ENCODE measurements at places on chromosomes 6 and 20.

DNA sequence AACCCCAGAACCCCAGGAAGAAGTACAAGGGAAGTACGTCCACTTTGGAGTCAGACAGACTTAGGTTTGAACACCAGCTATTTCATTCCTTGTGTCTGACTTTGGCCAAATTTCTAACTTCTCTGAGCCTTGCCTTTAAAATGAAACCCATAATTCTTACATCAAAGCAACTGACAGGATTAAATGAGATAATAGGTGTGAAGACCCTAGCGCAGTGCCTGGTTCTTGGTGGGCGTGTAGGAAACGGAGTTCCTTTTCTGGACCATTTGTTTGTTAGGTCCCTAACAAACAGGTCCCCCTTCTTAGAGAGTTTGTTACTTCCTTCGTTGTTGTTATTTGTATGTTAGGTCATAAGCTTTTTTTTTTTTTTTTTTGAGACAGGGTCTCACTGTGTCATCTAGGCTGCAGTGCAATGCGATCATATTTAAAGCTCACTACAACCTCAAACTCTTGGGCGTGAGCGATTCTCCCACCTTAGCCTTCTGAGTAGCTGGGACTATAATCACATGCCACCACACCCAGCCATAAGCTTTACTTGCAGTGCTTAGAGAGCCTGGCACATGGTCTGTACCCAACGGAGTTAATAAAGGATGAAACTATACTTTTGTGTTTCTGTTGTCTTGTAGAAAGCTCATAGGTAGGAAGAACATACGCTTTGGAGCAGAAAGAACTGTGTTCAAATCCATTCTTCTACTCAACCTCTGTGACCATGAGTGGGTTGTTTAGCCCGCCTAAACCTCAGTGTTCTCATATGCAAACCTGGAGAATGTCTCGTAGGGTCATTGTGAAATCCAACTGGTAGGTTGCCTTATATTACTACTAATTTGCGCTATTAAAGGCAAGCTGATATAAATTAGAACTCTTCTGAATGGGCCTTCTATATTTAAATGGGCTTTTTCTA is 21.8 kb upstream of the MROH8 start:
- DNase-seq = no peak

GRCh38 chr20:20896606-20897005 is 184.2 kb upstream of the RALGAPA2 start:
- DNase-seq = no peak

GRCh38 chr20:30811885-30812671 is 445.4 kb upstream of the DEFB115 start:
- no peak for DNase-seq

- no peak for DNase-seq
Observed at GRCh38 chr6:89350281-89350966, 2.1 kb downstream of the UBE2J1 start.

GRCh38 chr6:125314009-125314581 is 12.3 kb upstream of the HDDC2 start:
- peak; percentile 41 for DNase-seq

DNA sequence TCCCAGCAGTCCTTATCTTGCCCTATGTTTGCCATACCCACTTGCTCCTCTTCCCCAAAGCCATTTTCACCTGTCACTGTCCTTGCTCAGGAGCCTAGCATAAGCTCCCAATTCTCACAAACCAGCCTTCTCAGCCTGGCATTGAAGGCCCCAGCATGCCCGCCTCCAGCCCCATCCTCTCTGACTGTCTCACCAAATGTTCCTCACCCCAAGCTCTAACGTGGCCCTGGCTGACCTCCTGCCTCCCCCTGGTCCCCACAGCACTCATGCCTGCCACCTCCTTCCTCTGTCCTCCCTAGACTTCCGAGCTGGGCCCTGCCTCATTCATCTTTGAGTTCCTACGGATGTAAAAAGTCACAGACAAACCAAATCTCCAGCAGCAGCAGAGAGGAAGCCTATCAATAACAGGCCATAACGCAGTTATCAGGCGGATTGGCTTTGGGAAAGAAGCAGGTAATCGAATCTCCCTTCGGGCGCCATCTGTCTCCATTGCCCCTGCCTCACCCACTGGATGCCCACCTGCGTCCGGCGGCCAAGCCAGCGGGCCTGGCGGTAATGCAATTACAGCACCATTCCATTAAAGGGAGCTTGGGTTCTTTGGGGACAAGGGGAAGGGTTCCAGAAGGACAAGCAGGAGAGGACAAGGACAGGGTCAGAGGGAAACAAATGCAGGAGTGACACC is 104.4 kb downstream of the MRPL14 start:
- DNase-seq = no peak

- DNase-seq = no peak
Observed at GRCh38 chr6:3022765-3023662, 23.3 kb downstream of the NQO2 start.

GRCh38 chr20:3190681-3191111 is 13.8 kb downstream of the DDRGK1 start:
- DNase-seq = no peak

- no peak for DNase-seq
Observed at GRCh38 chr6:4105980-4106536, 27.1 kb upstream of the FAM217A start.

GRCh38 chr20:50055524-50056083 is 57.3 kb downstream of the UBE2V1 start:
- DNase-seq = no peak

DNA sequence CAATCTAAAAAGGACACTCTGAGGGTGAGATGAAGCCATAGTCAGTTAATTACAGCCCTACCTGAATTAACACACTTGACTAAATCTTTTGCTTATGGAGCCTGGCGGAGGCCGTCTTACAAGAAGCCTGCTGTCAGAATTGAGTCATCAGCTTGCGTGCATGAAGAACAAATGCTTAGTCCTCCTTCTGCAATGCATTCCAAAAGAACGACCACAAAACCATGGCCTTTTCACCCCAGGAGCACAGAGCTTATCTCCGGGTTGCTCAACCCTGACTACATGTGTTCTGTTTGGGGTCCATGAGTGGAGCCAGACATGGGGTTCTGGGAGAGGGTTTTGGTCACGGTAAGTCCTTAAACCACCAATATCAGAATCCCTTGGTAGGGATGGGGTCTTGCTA is 318.1 kb downstream of the CLIC5 start:
- DNase-seq = no peak

DNA sequence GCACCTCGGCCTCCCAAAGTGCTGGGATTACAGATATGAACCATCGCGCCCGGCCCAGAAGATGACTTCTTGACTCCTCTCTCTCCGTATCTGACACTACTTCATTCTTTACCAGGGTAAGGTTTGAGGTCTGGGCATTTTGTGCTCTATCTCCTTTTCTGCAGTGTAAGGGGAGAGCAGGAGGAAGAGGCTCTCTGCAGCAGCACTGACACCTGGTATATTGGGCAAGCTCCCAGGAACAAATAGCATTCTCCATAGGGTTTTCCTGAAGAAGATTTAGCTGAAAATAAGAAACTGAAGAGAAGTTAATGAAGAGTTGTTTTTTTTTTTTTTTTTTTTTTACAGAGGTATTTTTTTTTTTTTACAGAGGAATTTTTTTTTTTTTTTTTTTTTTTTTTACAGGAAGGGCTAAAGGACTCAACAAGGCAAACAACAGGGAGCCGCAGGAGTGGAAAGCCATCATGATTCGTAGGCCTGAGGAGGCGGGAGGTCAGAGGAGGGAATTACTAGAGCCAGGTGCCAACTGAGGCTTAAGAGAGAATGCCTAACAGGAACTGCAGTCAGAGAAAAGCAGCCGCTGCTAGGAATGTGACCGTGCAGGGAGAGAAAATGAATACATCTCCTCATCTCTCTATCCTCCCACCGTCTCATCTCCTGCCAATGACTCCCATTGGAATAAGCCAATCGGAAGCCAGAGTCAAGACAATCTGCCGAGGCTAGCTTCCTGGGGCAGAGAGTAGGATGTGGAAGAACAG is 34.7 kb upstream of the ADGRF4 start:
- no peak for DNase-seq

DNA sequence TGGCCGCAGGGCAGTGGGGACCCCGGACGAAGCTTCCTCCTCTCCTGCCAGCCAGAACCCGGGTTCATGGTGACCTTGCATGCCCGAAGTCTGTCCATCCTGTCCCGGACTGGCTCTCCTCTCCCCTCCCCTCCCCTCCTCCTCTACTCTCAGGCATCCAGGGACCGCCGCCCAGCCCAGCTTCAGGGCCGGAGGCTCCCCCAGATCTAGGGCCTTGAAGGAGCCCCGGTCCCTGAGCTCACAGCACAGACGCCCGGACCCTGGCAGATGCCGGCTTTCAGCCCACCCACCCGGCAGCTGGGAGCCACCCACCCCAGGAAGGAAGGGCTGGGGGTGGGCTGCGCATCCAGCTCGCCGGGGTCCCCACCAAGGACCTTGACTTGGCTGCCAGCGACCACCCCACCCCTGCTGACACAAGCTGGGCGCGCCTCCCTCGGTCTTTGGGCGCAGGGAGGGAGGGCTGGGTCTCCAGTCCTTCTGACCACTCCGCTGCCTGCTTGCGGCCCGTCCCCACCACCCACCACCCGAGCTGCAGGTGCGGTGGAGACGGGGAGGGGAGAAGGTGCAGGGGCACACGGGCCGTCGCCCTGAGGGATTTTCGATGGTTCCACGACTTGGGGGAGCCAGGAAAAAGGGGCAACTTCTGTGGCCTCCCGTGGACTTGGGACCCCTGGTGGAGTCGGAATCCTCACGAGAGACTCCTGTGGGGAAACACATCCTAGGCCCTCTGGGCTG is 5.8 kb upstream of the ABHD16B start:
- no peak for DNase-seq

DNA sequence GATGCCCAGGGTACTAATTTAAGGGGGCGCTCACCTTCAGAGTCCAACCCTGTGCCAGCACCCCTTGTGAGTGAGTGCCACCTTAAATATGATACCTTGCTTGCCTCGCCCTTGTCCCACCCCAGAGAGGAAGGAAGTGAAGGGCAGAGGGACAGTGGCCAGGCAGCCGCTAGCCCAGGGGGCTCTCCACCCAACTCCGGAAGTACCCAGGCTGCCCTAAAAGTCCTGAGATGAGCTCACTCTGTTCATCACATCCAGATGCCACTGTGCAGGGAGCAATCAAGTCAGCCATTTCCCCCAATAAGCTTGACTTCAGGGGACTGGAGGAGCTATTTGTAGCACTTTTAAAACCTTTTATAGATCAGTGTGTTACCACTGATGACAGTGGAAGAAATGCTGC is 25.0 kb upstream of the STX16 start:
- DNase-seq = no peak

DNA sequence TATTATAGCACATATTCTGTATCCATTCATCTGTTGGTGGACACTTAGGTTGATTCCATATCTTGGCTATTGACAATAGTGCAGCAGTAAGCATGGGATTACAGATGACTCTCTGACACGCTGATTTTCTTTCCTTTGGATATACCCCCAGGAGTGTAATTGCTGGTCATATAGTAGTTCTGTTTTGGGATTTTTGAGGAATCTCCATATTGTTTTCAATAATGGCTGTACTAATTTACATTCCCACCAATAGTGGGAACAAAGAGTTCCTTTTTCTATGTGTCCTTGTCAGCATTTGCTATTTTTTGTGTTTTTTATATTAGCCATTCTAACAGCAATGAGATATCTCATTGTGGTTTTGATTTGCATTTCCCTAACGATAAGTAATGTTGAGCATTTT is 309.0 kb upstream of the JARID2 start:
- DNase-seq = no peak

DNA sequence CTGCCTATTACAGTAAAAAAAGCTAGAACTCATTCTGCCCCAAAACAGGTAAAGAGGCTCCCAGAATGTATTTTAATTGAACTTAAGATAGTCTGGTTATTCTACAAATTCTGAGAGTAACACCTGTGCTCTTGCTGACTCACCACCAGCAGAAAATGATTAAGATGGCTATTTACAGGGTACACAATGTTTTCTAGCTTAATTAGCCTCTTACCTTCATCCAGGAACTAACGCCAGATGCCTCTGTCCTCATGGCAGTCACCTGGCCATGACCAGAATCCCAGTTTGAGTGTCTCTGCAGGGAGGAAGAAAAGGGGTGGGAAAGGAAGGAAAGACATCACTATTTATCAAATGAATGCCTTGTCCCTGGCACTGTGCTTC is 31.3 kb upstream of the PPP1R3G start:
- DNase-seq = no peak

DNA sequence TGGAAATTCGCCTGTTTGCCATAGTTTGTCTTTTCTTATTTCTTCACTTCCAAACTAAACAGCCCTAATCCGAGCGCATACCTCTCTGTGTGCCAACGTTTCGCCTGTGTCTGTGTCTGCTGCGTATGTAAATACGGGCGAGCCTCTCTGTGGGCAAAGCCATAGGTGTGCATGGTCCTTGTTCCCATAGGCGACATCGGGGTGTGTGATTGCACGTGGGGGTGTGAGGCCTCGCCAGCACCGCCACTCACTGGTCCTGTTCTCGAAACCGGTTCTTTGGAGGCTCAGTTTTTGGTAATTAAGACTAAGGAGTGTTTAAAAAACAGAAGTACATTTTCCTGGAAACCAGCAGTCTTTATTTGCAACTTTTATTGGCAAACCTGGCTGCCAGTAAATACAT is 6.0 kb upstream of the FOXC1 start:
- DNase-seq = no peak

GRCh38 chr6:44742828-44743372 is 355.4 kb downstream of the CDC5L start:
- no peak for DNase-seq

DNA sequence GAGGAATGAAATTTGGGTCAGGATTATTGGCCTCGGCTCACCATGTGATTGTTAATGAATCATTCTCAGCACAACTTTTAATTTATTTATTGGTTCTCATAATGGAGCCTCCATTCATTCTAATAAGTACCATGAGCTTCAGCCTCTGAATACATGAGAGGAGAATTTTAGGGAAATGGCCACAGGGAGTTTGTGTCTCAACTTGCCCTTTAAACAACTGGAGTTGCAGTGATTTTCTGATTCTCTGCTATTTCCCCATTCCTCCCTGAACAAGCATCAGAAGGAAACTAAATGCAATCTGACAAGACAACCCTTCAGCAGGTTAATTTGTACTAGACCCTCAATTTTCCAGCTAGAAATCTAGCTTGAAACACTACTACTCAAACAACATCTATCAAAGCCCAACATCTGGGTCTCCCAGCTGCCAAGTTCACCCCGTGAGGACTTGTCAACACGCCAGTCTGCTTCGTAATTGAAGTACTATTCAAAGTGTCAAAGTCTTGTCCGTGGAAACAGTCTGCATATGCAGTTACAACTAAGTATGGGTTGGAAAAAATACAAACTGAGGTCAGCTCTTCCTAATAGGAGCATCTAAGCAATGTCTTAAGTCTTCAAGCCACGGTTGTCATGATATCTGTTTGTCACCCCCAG is 235.4 kb downstream of the CDH4 start:
- no peak for DNase-seq

- no peak for DNase-seq
Observed at GRCh38 chr6:55108134-55109130, 65.9 kb upstream of the HCRTR2 start.

- no peak for DNase-seq
Observed at GRCh38 chr6:54377776-54378175, 69.5 kb downstream of the TINAG start.

GRCh38 chr20:46040902-46041535 is 12.0 kb downstream of the SLC12A5 start:
- DNase-seq = no peak
